Lower lobe of right lung (tissue), 2 donors: ENCODE measurements at places on chromosomes 3 and 15. TPM values are rescaled to one million over a fixed set of nuclear protein-coding genes. Genes with fewer than 3 reads are reported as not detected.

DNA sequence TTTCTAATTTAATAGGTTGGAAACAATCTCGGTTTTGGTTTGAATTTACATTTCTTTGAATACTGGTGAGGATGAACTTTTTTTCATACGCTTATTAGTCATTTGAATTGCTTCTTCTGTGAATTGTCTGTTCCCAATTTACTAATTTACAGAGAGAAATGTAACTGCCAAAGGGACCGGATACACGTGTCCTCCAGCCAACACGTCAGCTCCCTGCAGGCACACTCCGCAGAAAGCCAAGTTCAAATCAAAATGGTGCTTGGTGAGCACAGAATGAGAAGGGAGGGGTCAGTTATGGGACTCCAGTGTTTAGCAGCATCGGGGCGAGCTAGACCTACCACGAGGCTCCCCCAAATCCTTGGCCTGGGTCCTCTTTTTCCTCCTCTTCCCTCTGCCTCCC lies 10.8 kb upstream of the TSEN2 start:
- H3K27me3 ChIP-seq, result no peaks in the 10 kb centered on the region
- H3K36me3 ChIP-seq, result no peaks in the 10 kb centered on the region
- no peak overlapping the region for H3K27ac ChIP-seq
- H3K4me3 ChIP-seq, result no peak overlapping the region

DNA sequence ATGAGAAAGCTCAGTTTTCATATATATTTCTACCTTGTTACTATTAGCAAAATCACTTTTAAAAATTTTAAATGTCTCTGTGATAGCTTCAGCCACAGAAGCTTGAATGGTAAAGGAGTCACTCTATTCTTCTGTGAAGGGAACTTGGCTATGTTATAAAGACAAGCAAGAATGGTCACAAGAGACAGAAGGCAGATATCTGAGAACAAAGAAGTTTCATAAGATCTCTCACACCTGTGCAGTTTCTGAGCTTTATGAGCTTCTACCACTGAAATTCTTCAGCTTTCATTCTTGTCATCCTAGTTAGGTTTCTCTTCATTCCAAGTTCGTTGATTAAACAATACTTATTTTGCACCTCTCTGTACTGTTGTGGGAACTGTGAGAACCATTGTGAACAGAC lies 853.4 kb downstream of the IGSF11 start:
- no peak overlapping the region for H3K4me3 ChIP-seq
- H3K27me3 ChIP-seq, result no peaks in the 10 kb centered on the region
- no peak for DNase-seq
- H3K27ac ChIP-seq, result no peak overlapping the region
- no peaks in the 10 kb centered on the region for H3K4me1 ChIP-seq

DNA sequence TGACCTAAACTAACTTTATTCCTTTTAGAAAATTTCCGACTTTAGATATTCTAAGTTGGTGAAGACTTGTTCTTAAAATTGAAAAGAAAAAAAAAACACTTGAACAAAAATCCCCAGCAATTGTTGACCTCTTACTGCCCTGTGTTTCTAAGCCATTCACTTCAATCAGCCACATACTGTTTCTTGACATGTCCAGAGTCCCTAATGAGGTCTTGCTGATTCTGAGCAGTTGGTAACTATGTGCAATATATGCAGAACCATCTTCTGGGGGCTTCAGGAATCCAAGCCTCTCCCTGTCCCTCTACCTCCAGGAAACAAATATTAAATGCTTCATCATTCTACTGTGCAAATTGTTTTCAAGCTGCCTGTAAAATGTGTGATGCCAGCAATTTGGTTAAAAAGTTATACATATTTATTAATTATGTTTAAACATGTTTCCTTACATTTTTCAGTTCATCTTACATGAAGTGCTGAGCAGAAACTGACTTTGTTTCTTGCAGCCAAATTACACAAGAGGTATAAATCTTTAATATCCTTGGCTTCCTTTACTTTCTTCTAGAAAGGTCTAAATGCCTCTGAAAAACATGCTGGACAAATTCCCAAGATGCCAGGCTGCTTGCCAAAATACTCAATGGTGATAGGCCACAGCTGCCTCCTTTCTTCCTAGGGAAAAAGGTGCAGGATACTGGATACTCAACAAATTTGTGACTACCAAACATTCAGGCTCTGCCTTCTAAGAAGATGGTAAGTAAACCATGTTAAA lies 19.8 kb upstream of the GYG1 start:
- no peaks in the 10 kb centered on the region for H3K4me1 ChIP-seq
- no peak for DNase-seq
- H3K4me3 ChIP-seq, result no peak overlapping the region

The EFCC1 gene
- 12.1 TPM for total RNA-seq
